ENCODE measurements at places on chromosomes 2 and 18. TPM values are rescaled to one million over a fixed set of nuclear protein-coding genes. Genes with fewer than 3 reads are reported as not detected.

Gene POTEF
- 0.70 TPM for polyA plus RNA-seq

GRCh38 chr2:218266316-218266979 lies 3.5 kb downstream of the AAMP start:
- DNase-seq, result no peak

Gene RESP18
- polyA plus RNA-seq, result not detected

Gene CPS1
- 2.5 TPM for polyA plus RNA-seq

Gene TBR1
- not detected for polyA plus RNA-seq

DNA sequence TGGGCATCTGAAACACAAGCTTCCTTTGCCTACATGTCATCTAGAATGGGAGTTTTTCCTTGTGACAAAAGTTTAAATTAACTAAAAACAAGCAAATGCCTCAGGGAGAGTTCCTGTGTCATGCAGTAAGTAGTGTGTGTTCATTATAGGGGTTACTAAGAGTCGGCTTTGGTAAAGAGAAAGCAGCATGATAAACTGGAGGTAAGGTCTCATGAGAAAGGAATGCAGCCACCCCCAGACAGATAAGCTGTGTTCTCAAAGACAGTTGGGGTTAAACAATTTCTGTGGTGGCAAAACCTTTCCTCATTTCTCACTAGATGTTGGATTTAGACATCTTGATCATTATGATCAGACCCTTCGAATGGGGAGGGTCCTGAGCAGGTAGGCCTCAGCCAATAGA lies 129.7 kb downstream of the MAP4K4 start:
- no peak for DNase-seq

DNA sequence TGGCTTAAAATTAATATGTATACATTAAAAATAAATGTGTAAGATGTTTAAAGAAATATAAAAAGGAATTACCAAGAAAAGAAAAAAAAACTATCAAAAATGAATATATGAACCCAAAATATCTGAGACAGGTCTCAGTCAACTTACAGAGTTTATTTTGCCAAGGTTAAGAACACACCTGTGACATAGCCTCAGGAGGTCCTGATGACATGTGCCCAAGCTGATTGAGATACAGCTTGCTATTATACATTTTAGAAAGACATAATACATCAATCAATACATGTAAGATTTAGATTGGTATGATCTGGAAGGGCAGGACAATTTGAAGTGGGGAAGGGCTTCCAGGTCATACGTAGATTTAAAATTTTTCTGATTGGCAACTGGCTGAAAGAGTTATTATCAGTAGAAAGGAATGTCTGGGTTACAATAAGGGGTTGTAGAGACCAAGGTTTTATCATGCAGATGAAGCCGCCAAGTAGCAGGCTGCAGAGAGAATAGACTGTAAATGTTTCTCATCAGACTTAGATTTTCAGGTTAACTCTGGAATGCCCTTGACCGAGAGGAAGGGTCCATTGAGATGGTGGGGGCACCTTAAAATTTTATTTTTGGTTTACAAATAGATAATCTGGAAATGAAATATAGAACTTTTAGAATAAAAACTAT lies 74.7 kb downstream of the EXOC6B start:
- no peak for DNase-seq

Gene CNDP1
- polyA plus RNA-seq, result 0.78 TPM

- no peak for DNase-seq
Observed at GRCh38 chr2:118014492-118014824, 588 bp upstream of the CCDC93 start.

Gene OTOF
- polyA plus RNA-seq, result 0.19 TPM

- DNase-seq, result no peak
Observed at GRCh38 chr2:21070341-21071257, 26.7 kb upstream of the APOB start.

DNA sequence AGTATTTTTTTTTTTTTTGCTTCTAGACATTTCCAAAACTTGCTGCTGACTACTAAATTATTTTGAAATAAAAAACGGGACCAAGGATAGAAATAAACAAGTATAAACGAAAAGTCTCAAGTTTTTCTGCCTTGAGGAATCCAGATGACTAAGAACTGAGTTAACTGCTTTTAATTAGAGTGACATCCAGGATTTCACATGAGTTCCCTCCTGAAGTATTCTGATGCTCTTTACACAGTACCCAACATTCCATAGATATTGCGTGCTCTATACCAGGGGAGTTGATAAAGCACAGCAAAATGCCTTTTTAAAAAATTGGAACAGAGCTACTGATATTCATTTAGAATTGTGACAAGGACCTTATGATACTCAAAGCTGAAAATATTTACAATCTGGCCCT lies 618.0 kb downstream of the CCDC85A start:
- no peak for DNase-seq

DNA sequence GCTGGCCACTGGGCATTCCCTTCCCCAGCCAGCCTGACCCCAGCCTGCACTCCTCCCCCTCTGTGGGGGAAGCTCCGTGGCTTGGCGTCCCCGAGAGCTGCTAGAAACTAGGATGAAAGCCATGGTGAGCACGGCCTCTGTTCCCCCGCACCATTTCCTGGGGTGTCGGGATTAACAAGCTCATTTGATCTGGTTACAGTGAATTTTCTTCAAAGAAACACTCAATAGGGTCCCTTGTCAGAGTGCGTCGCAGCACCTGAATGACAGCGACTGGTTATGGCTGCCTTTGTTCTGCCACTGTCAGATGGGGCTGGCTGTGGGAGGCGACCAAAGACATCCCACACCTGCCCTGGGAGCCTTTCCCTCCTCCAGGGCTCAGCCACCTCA lies 7.7 kb upstream of the ALPI start:
- DNase-seq, result no peak

Gene AGAP1
- polyA plus RNA-seq, result 21.0 TPM

- no peak for DNase-seq
Observed at GRCh38 chr2:233059797-233060500, at the start of gene INPP5D. INPP5D (plus strand) TSS chr2:233060342; CDS start chr2:233060479, 137 bp downstream.

DNA sequence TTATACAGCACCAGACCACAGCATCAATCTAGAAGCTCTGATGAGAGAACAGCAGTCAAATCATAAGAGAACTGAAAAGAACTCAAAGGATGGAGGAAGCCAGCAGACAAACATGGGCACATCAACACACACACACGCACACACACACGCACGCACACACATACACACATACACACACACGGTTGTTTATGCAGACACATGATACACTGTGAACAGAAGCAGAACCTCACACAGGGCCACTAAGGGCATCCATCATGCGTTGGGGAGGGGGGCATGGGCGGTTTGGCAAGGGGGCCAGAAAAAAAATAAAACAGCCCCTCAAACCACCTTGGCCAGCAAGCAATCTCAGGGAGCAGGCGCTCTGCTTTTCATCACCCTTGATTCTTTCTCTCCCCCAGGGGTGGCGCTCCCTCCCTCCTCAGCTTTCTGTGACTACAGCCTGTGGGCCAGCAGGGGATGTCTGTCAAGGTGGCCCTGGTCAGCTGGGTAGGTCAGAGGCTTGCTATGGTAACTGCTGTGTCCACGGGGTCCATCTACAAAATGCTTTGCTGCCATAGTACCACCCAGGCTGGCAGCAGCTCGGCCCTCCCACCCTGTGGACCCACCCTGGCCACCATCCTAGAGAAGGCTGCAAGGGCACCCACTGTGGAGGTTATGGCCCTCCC lies 318.0 kb downstream of the CELF4 start:
- DNase-seq, result no peak

DNA sequence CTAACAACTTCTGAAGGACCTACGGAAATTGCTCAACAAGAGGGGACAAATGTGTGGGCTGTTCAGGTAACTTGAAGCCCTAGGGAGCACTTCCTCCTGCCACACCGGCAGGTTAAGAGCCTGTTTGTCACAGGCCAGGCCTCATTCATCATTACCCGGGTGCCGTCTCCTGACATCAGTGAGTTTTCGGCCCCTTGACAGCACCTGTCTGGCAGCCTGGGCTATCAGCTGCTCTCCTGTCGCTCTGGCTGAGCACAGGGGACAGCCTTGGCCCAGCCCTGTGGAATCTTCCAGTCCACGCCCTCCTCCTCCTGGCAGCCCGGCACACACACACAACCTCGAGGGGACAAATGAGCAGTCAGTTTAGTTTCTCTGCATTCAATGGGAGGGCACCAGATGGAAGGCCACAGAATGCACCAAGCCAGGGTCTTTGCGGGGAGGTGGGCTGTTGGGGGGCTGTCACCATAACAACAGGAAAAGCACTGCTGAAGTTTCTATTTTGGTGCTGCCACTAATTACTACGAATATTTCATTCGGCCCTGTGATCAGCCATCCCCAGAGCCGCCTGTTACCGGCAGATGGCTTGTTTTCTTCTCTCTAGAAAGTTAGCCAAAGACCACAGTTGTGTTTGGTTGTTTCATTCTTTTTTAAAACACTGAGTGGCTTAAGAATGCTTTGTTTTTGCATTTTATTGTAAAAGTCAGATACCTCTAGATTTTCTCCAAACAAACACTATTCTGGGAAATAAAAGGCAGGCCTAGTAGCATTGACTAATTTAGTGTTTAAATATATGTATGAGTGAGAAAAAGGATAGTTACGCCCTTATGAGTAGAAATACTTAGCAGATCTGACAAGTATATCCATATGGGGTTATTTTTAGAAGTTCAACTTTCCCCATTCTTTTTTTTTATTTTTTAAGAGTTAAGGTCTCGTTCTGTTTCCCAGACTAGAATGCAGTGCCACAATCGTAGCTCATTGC lies 189.9 kb upstream of the NDUFV2 start:
- DNase-seq, result peak; percentile 64

GRCh38 chr2:10252661-10253060 lies 50.0 kb upstream of the HPCAL1 start:
- no peak for DNase-seq

- DNase-seq, result no peak
Observed at GRCh38 chr2:86821842-86822241, 31.1 kb upstream of the CD8A start.

- no peak for DNase-seq
Observed at GRCh38 chr2:62556086-62556485, 50.1 kb upstream of the TMEM17 start.

DNA sequence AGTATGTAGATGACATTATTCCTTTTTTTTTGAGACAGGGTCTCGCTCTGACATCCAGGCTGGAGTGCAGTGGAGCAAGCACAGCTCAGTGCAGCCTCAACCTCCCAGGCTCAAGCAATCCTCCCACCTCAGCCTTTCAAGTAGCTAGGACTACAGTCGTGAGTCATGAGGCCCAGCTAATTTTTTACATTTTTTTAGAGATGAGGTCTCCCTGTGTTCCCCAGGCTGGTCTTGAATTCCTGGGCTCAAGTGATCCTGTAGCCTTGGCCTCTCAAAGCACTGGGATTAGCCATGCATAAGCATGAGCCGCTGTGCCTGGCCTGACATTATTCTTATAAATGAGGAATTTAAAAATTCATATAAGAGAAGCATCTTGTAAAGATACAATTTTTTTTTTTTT lies 86.9 kb downstream of the FAM117B start:
- DNase-seq, result no peak

- DNase-seq, result no peak
Observed at GRCh38 chr2:29012211-29012681, 31.1 kb downstream of the TOGARAM2 start.

Measured in renal pelvis (tissue), 12 donors.